ENCODE measurements at places on chromosomes 1 and 21. TPM values are rescaled to one million over a fixed set of nuclear protein-coding genes. Genes with fewer than 3 reads are reported as not detected.

Gene PCAT6
- 0.79 TPM for total RNA-seq

Gene SPRR1B
- total RNA-seq: not detected

Gene CLDN19
- not detected for total RNA-seq

Gene CBR3
- total RNA-seq: 2.6 TPM

Gene TSTD1
- 15.4 TPM for total RNA-seq

Gene HS2ST1
- 12.0 TPM for total RNA-seq

Gene WNT9A
- total RNA-seq: 2.5 TPM

Gene LRRC53
- not detected for total RNA-seq

Gene DMRTB1
- not detected for total RNA-seq

Gene STYXL2
- total RNA-seq: 121 TPM

Gene DTL
- 0.79 TPM for total RNA-seq

Gene GORAB
- 10.0 TPM for total RNA-seq

Gene HHIPL2
- total RNA-seq: not detected

Gene TTC22
- 0.17 TPM for total RNA-seq

Gene S100A14
- 5.7 TPM for total RNA-seq

Gene MPZ
- 3.8 TPM for total RNA-seq

Gene COL6A2
- 196 TPM for total RNA-seq

Gene RPTN
- not detected for total RNA-seq

Gene PPM1J
- total RNA-seq: 7.2 TPM

Gene PRMT2
- total RNA-seq: 56.8 TPM

Gene DAB1
- total RNA-seq: 2.6 TPM

Gene TP73
- 0.05 TPM for total RNA-seq

Gene P3H1
- total RNA-seq: 6.2 TPM

Gene CD247
- 0.57 TPM for total RNA-seq

Gene CLCA4
- total RNA-seq: not detected

Gene SLC2A5
- 3.2 TPM for total RNA-seq

Gene C1orf21
- 45.6 TPM for total RNA-seq

Gene PLEKHA6
- 21.6 TPM for total RNA-seq

Gene PAX7
- not detected for total RNA-seq

Gene CLCA1
- total RNA-seq: not detected

Gene REN
- total RNA-seq: not detected

Gene BMP8B
- total RNA-seq: 0.40 TPM

Gene DMRTA2
- not detected for total RNA-seq

Gene SLC37A1
- 4.0 TPM for total RNA-seq

Gene DUSP10
- 3.5 TPM for total RNA-seq

Gene KCND3
- 19.8 TPM for total RNA-seq

Gene PFDN2
- 64.8 TPM for total RNA-seq

Gene MXRA8
- total RNA-seq: 16.8 TPM

Gene OR2L8
- not detected for total RNA-seq

Gene HSD11B1
- total RNA-seq: 2.8 TPM

Gene CDC42BPA
- total RNA-seq: 37.4 TPM

Gene GNPAT
- total RNA-seq: 62.2 TPM

Gene PPCS
- 31.1 TPM for total RNA-seq

Gene FCER1G
- total RNA-seq: 24.8 TPM

Gene NGF
- total RNA-seq: 3.2 TPM

Gene OR2T2
- not detected for total RNA-seq

Gene TOR3A
- total RNA-seq: 8.7 TPM

Gene VASH2
- 1.0 TPM for total RNA-seq

Gene PLA2G2A
- total RNA-seq: 82.2 TPM

Gene ITLN2
- not detected for total RNA-seq

Gene SYPL2
- 30.4 TPM for total RNA-seq

Gene AVPR1B
- total RNA-seq: not detected

Gene LMX1A
- total RNA-seq: not detected

Gene LAMC2
- total RNA-seq: 3.7 TPM

Gene KLHDC9
- 5.2 TPM for total RNA-seq

Gene SERPINC1
- 0.25 TPM for total RNA-seq

Gene ANXA9
- 0.27 TPM for total RNA-seq
